ENCODE measurements at places on chromosomes 1 and 21.

- DNase-seq: no peak
Measured at GRCh38 chr1:228007049-228007800, 427 bp downstream of the WNT3A start.

- no peak for DNase-seq
Measured at GRCh38 chr21:45562402-45562801, 20.2 kb upstream of the SLC19A1 start.

- no peak for DNase-seq
Measured at GRCh38 chr1:17370618-17371017, 1.4 kb upstream of the PADI6 start.

- DNase-seq: peak; percentile 79
Measured at GRCh38 chr1:155463865-155464650, 98.5 kb downstream of the ASH1L start.

DNA sequence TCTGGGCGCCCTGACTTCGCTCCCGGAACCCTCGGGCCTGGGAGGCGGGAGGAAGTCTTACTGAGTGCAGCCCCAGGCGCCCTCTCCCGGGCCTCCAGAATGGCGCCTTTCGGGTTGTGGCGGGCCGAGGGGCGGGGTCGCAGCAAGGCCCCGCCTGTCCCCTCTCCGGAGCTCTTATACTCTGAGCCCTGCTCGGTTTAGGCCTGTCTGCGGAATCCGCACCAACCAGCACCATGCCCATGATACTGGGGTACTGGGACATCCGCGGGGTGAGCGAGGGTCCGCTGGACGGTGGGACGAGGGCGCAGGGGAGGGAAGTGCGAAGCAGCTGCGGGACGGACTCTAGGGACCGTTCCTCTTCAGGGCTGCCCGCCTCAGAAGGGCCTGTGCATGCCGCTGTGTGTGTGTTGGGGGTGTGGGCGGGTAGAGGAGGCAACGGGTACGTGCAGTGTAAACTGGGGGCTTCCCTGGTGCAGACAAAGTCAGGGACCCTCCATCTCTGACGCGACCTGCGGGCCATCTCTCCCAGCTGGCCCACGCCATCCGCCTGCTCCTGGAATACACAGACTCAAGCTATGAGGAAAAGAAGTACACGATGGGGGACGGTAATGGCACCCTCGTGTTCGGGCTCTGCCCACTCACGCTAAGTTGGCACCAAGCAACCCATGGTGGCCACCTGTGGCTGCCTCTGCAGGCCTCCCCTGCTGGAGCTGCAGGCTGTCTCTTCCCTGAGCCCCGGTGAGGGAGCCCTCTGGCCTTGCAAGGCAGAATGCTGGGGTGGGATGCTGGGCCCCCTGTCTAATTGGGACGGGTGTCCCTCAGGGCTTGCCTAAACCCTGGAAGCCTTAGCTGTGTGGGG, at the start of gene GSTM1:
Gene GSTM1, plus strand, starts transcription at position 177 of the 859 bp plus-strand sequence. Its CDS starts 57 bp downstream, at position 234.
- DNase-seq: no peak

GRCh38 chr1:107692580-107693345, 272.2 kb downstream of the VAV3 start:
- no peak for DNase-seq

GRCh38 chr1:207006914-207007313, 25.6 kb downstream of the C1orf116 start:
- DNase-seq: no peak

- no peak for DNase-seq
Measured at GRCh38 chr21:28705616-28706015, 287.1 kb downstream of the LTN1 start.

DNA sequence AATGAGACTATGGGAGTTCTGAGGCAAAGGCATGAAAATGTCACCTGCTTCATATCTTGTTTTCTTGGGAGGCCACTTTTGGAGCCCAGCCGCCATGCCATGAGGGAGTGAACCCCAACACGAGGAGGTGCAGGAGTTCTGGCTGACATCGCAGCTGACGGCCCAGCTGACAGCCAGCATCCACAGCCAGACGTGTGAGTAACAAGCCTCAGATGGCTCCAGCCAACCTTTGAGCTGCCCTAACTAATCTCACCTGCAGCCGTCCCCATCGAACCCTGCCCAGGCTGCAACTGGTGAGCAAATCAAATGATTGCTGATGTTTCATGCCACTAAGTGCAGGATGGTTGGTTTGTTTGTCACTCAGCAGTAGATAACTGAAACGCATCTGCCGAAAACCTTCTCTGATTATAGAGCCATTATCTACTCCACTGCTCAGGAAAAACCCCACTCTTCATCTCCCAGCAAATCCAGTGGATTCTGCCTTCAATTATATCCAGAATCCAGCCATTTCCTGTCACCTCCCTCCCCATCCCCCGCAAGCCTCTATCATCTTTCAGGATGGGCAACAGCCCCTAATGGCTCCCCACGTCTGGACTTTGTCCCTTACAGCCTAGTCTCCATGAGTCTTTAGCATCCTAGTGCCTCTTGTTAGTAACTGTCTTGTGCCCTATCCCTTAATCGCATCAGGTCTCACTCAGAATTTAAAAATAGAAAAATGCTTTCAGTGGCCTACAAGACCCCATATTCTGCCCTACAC, 18.5 kb upstream of the RAB4A start:
- DNase-seq: no peak

GRCh38 chr1:109786112-109786480, 22.4 kb upstream of the EPS8L3 start:
- no peak for DNase-seq

GRCh38 chr1:231636157-231636556, 9.6 kb downstream of the DISC1 start:
- DNase-seq: peak; percentile 85

DNA sequence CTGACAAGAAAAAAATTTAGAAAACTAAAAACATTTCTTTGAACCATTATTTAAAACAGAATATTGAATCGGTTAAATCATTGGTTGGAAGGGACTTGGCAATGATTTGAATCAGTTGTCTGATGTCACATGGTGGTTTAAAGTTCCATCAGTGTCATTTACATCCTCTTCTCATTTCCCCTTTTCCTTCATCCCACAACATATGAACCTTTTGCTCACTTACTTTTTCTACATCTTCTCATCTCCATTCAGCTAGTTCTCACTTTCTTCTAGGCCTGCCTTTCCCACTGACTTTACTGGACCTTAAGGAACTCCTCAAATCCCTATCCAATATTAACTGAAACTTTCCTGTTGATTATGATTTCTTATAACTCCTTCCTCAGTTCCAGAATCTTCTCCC, 58.5 kb downstream of the PHACTR4 start:
- no peak for DNase-seq

DNA sequence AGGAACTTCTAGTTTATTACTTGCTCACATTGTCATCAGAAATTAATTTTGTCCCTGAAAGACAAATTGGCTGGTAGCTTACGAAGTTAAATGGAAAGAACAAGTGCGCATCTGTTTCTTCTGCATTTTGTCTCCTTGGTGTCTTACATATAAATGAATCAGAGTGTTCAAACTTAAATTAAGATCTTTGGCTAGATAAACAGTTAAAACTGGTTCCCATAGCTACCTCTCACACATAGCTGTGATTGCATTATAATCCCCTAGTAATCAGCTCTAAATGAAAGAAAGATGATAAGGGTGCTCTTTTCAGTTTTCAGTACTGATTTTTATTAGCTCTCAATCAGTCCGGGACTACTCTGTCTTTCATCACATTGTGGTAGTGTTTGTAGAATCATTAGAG, 124.2 kb upstream of the LMO4 start:
- DNase-seq: no peak

DNA sequence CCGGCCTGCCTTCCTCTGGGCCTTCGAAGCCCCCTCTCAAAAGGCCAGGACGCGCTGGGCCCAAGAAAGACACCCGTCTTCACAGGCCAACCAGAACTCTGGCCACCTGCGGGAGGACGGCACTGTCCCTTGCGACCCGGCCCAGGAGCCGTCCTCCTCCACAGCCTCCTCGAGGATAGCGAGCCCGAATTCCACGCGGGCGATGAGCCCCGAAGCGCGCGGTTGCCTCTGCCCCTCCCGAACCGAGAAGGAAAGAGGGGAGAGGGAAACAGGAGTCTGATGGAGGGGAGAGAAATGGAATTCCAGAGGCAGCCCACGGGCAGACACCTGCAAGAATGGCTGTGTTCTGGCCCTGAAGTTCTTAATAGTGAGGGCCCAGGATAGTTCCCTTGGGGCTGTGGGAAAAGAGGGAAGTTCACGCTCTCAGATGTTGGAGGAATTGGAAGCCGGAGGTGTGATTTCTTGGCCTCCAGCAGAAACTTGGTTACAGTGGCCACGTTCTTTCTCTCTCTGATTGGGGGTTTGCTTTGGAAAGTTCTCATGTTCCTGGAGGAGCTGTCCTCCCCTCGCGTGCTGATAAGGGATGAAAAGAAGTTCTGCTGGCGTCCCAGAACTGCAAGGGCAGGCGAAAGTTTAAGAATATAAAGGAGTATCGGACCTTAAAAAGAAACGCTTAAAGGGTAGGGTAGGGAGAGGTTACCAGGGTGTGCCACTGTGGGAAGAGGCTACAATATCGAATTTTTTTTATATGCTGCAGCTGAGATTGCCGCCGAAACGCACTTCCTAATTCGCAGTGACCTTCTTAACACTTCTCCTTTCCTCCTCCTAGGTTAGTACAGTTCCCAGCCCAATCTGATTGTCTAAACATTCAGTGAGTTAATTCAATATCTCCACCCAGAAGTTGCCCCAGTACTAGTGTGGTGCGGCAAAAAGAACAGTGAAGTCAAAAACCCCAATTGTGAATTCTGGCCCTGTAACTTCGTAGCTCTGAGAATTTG, 5.8 kb upstream of the SLC44A5 start:
- peak; percentile 8 for DNase-seq

DNA sequence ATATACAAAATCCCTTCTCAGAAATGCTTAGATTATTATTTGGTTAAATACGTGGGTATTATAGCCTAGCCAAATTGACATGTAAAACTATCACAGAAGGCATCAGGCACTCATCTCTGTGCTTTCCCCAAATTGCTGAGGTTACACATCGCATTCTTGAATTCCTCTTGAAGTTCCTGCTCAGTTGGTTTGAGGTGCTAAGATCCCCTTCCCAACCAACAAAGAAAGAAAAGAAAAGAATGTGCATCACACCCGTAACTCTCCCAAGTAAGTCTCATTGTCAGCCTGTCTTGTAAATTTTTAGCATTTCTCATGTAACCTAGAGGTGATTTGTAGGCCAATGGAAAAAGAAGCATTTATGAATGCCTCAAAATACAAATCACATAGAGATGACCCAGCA, 539.2 kb upstream of the PRMT6 start:
- DNase-seq: no peak

GRCh38 chr1:248127653-248128052, 17.3 kb upstream of the OR2M5 start:
- DNase-seq: no peak

DNA sequence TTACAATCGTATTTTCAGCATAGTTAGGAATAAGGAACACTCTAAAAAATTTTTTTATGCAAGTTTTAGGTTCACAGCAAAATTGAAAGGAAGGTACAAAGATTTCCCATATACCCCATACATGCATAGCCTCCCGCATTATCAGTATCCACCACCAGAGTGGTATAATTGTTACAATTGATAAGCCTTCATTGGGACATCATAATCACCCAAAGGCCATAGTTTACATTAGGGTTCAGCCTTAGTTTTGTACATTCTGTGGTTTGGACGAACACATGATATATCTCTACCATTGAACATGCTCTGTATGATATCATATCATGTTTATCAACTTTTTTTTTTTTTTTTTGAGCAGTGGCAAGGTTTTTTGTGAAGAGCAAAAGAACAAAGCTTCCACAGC, 180.0 kb downstream of the SDCCAG8 start:
- no peak for DNase-seq

GRCh38 chr1:39144924-39145323, 59.6 kb upstream of the MACF1 start:
- no peak for DNase-seq

GRCh38 chr1:171600862-171601261, 21.2 kb upstream of the MYOCOS start:
- no peak for DNase-seq

- DNase-seq: no peak
Measured at GRCh38 chr1:113630340-113631327, 128.7 kb downstream of the PHTF1 start.

- DNase-seq: peak; percentile 92
Measured at GRCh38 chr21:42047821-42048613, 23.1 kb upstream of the UMODL1 start.

DNA sequence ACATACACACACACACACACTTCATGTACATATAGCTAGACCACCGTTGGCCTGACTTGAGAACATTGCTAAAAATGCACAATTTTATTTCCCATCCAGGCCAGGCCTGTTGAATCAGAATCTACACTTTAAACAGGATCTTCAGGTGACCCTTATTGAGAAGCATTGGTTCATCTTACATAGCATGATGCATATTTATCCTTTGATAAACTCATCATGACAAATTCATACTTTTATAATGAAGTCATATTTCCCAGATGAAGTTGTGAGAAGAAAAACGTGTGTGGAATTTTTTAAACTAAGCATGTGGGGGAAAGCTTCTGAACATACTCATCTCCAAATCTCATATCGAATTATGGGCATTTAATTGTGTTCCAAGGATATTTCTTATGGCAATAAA, 877.7 kb downstream of the MRPL39 start:
- DNase-seq: no peak

DNA sequence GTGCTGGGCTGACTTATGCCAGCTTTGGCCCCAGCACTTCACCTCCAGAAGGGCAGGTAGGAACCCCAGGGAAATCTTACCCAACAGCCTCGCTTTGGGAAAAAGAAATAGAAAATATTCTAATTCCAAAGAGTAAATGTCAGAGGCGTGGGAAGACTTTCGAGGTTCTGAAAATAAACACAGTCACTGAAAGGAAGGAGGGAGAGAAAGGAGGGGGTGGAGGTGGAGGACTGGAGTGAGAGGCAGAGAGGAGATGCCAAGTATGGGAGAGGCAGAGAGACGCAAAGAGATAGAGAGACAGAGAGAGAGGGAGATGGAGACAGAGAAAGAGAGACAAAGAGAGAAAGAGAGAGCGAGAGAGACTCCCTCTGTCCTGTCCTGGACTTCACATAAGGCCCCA, 395.0 kb downstream of the PTPRU start:
- no peak for DNase-seq

DNA sequence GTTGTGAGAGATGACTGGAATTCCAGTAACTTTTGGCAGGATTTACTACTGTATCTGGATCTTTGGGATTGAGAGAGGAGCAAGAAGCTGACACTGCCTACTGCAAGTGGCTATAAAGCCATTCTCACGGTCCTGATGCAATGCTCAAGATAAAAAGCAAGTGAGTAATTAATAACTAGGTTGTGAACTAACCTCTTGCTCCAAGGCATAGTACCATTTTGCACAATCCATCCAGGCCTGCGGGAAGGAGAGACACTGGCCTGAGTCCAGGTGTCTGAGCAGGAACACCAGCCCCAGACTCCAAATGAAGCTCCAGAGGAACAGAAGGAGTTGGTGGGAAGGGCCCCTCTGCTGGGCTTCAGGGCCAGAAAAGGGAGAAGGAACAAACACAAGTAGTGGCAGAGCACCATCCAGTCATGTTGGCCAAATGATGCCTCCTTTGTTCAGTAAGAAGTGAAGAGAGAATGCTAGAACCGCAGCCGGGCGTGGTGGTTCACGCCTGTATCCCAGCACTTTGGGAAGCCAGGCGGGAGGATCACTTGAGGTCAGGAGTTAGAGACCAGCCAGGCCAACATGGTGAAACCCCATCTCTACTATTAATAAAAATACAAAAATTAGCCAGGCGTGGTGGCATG, 9.9 kb upstream of the SLC45A3 start:
- DNase-seq: no peak

Measured in RPMI7951 (cell line).